ENCODE measurements at places on chromosomes 7 and 10.

DNA sequence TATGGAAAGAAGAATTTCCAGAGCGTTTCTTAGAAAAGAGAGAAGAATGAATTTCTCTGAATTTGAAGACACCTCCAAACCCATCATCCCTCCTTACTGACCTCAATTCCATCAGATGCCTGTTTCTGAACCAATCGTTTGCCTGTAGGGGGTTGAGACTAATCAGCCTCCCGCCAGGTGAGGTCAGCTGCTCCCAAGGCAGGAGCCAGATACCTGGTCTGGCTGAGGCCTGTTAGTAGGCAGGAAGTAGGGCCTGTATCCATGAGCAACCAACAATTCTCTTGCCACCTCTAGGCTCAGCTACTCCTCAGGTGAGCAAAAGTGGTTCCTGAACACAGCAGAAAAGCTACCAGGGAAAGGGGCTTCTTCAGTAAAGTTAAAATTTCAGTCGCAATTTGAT, 50.3 kb downstream of the HTR5A start:
- no peak for DNase-seq

- DNase-seq: peak; percentile 78
These were observed at the start of gene CLIP2 for GRCh38 chr7:74289018-74289658. TSS of gene CLIP2 (plus strand) at chr7:74289407. CDS start at chr7:74317547, 28,140 bp downstream.

- no peak for DNase-seq
These were observed 10.3 kb downstream of the PWWP2B start for GRCh38 chr10:132407243-132407746.

DNA sequence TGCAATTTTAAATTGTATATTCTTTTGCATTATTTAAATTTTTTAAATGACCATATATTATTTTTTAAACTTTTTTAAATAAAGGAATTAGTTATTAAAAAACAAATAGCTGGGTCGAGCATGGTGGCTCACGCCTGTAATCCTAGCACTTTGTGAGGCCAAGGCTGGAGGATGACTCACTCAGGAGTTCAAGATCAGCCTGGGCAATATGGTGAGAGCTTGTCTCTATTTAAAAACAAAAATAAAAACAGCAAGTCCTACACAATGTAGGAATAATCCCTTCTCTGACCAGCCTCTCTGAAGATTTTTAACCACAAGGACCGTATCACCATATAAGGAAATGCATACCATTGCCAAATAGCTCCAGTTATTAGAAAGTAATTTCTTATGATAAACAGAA, 19.6 kb downstream of the NOC3L start:
- DNase-seq: peak; percentile 34

GRCh38 chr10:22999942-23000341, 72.1 kb downstream of the ARMC3 start:
- DNase-seq: no peak

- no peak for DNase-seq
These were observed 119.9 kb upstream of the PTER start for GRCh38 chr10:16316733-16317390.

DNA sequence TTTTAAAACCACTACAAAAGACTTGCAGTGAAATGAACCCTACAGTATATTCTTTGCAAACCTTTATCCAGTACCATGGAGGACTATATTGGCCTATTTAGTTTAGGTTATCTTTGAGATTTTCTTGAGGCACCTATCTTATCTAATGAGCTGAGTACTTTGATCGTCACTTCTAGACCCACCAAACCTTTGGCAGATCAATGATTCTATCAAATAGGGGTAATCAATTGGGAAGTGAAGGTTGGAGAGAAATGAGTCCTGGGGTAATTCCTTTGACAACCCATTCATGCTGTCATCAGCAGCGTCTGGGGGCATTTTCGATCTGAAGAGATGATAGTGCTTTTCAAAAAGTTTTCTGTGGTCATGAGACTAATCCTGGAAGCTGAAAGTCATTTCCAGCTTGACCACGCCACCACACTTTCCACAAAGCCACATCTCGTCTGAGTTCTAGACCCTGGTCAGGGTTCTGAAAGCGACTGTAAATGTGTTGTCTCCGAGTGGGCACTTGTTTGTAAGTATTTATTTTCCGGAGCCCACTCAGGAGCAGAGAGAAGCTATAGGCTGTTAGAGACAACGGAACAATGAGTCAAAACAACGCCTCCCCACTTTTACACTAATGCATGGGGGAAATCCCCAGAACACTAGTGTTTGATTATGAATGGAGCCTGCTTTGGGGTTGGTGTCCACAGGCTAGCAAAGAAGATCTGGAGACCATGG, 4.8 kb downstream of the EGR2 start:
- DNase-seq: no peak

DNA sequence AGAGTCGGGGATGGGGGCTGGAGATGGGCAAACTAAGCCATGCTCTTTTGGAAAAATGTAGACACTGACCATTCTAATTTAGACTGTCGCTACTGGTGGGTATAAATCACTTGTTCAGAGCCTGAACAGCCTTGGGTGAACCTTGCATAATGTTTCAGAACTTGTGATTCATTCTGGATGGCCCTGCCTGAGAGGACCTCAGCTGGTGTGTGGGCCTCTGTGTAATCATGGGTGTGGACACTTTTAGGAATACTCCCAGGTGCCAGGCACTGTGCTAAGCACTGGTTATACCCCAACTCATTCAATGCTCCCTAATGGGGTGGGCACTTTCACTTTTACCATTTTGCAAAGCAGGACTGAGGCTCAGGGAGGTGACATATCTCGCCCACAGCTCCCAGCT, 26.8 kb upstream of the TM9SF3 start:
- peak; percentile 33 for DNase-seq

DNA sequence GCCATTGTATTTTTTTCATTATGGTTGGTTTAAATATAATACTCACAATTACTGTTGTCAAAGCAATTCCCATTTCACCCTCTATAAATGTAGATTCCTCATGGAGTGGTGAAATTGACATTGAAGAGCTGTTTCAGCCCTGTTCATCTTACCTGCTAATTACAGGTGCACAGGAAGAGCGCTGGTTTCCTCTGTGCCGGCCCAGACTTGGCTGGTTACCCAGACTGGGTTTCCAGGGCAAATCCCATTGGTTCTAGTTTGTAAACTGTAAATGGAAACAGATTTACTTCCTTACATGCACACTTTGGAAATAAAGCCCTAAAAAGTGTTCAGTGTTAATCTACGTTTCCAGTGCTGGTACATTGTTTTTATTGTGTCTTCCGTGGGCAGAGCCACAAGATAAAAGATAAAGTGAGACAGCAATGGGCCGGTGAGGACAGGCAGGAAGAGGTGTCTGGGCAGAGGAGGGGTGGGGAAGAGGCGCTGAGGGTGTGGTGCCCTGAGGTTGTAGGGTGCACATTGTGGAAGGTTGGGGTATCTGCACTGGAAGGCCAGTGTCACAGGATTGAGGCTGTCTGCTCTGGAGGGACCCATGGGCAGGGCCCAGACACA, 71.6 kb upstream of the ZPBP start:
- DNase-seq: no peak

- DNase-seq: peak; percentile 52
These were observed 22.8 kb downstream of the RGR start for GRCh38 chr10:84267503-84268126.

- no peak for DNase-seq
These were observed 58.3 kb downstream of the SGMS1 start for GRCh38 chr10:50565301-50566083.

DNA sequence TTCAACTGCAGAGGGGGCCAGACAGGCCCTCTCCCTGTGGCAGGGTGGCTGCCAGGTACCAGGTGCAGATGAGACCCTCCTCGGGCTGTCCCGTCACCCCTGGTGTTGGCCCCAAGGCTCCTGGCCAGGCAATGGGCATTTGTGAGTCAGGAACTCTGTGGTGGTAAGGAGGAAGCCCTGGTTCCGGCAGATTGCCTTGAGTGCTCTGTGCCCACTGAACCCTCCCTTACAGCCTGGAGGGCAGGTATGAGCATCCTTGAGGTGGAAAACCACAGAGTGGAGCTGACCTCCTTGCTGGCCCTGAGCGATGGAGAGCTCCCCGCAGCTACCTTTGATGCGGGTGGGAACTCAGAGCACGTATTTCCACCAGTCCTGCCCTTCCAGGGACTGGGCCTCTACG, 2.0 kb downstream of the PAOX start:
- no peak for DNase-seq

DNA sequence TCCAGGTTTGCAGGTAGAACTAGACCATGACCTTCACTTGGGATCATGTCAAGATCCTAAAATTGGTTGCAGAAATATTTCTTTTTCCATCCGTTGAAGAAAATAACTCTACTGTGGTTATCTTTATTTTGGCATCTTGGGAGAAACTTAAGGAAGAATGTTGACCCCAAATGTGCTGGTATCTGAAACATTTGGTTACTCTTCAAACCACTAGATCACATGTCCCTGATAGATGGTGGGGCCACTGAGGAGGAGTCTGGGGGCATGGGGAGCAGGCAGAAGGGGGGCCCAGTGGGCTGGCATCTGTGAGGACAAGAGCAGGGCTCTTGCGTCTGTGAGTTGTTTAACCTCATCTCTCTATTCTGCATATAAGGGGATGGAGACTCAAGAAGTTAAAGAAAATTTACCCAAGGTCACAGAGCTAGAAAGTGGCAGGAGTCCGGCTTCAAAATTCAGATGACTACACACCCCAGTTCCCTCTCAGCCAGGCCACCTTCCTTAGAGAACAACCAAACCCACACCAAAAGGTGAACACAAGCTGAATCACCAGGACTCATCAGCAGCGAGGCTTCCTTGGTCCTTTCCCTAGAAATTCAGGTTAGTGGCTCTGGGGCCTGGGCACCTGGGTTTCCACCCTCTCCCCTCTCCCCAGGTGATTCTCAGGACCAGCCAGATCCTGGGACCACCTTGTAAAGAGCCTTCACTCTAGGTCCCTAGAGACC, 40.6 kb upstream of the SRGN start:
- no peak for DNase-seq
